Natural killer cell treated with Interleukin-12 subunit alpha and Interleukin-12 subunit beta and Interleukin-15 and Interleukin-18, amount 100 ng/mL, for 72 hours (primary cell): ENCODE measurements at places on chromosomes 6 and 20. TPM values are rescaled to one million over a fixed set of nuclear protein-coding genes. Genes with fewer than 3 reads are reported as not detected.
A peak's percentile ranks its signal among the peaks of the same experiment; 100 is the strongest.

The STMND1 gene
- not detected for total RNA-seq

The INSM1 gene
- not detected for total RNA-seq

The LRFN2 gene
- 0.50 TPM for total RNA-seq

The PRSS16 gene
- total RNA-seq: not detected

The ALDH8A1 gene
- 3.9 TPM for total RNA-seq

The ECT2L gene
- total RNA-seq: not detected

The CCM2L gene
- not detected for total RNA-seq

The RSPO4 gene
- total RNA-seq: 0.19 TPM

The TNNC2 gene
- not detected for total RNA-seq

The HLA-DQA1 gene
- 92.0 TPM for total RNA-seq

DNA sequence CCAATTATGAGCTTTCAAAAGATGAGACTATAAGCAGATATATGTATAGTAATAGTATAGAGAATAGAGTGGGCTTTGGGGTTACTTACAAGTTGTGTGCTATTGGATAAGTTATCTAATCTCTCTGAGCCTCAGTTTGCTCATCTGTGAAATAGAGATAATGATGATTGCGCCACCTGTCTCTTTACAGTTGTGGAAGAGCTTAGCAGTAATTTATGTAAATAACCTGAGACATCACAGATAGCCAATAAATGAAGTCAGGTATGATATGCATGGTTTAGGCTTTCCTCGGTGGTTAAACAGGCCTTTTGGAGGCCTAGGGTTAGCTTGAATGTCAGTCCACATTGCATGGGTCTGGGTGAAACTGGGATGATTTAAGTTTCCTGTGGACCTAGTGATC lies 29.8 kb upstream of the SCUBE3 start:
- no peak for DNase-seq

DNA sequence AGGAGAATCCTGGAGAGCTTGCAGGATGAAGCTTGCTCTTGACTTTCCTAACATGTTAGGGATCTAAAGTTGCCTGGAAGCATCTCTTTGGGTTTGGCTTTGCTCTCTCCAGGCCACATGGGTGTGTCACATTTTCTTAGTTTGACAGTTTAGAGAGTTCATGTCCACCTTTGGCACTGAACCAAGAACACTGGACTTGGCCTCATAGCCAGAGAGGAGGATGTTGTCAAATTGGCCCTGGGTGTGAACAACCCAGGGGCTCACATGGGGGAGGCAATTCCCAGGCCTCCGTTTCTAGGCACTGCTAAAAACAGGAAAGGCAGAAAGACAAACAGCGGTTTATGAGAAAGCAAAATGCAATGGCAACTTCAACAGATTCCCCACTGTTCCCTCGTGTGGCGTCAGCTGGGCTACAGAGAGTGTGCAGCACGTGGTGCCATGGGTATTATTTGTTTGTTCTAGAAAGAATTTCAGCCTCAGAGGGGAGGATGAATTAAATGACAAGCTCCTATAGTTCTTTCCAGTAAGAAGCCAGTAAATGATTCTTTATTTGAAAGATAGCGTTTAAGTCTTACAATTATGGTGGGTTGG lies 93.9 kb downstream of the CLIC5 start:
- no peak for DNase-seq

- no peak for DNase-seq
These were observed 368.8 kb downstream of the ESR1 start for GRCh38 chr6:152176268-152176667.

GRCh38 chr20:433300-433975 lies 25.3 kb downstream of the RBCK1 start:
- peak; percentile 86 for DNase-seq

DNA sequence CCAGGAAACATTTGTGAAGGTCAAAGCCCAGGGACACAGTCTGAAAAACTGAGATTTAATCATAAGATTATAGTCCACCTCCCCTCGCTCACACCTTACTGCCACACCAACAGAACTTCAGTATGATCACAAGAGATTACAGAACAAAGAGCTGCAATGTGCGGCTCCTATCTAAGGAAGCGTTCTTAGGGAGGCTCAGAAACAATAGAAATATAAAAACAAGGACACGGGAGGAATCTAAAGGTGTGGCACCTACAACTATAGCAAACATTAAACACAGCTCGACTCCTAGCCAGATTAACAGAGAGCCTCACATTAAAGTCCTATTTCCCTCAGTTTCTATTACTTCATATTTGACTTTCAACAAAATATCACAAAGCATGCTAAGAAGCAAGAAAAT lies 40.4 kb upstream of the THEMIS start:
- no peak for DNase-seq

- peak; percentile 83 for DNase-seq
These were observed 40.4 kb downstream of the IRF4 start for GRCh38 chr6:431986-432385.

DNA sequence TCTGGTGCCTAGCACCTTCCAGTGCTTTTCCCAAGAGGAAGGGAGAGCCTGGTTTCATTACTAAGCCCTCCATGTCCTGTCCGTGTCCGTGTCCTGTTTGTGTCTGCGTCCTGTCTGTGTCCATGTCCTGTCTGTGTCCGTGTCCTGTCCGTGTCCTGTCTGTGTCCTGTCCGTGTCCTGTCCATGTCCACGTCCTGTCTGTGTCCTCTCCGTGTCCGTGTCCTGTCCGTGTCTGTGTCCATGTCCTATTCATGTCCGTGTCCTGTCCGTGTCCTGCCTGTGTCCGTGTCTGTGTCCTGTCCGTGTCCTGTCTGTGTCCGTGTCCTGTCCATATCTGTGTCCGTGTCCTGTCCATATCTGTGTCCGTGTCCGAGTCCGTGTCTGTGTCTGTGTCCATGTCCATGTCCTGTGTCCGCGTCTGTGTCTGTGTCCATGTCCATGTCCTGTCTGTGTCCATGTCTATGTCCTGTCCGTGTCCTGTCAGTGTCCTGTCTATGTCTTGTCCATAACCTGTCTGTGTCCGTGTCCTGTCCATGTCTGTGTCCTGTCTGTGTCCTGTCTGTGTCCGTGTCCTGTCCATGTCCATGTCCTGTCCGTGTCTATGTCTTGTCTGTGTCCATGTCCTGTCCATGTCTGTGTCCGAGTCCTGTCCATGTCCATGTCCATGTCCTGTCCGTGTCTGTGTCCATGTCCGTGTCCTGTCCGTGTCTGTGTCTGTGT lies 54.4 kb upstream of the BHLHE23 start:
- DNase-seq: peak; percentile 42

DNA sequence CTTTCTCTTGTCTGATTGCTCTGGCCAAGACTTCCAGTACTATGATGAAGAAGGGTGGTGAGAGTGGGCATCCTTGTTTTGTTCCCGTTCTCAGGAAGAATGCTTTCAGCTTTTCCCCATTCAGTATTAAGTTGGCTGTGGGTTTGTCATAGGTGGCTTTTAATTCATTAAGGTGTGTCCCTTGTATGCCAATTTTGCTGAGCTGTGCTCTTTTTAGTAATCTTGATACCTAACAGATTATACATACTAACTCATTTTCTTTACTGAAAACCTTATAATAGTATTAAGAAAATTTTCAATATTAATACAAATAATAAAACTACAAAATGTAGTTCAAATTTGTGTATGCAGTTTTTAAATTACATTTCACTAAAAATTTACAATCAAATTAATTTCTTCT lies 379.6 kb upstream of the PLCB4 start:
- DNase-seq: no peak

- no peak for DNase-seq
These were observed 50.3 kb downstream of the ANKRD6 start for GRCh38 chr6:89483111-89483720.

GRCh38 chr6:40760887-40761286 lies 173.7 kb upstream of the LRFN2 start:
- no peak for DNase-seq

DNA sequence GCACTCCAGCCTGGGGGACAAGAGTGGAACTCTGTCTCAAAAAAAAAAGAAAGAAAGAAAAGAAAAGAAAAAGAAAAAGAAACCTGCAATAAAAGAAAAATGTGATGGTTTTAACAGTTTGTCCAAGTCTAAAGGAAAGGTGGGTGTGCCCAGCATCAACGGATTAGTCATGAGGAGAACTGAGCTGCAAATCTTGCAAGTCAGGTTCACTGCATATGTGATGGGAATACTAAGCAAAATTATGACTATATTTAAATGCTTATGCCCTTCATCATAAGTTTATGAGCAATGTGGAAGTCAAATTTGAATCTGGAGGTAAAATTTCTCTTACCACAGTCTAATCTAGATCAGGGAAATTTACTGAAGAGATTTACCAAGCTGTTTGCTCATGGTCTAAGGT lies 13.1 kb upstream of the CDK19 start:
- DNase-seq: no peak

DNA sequence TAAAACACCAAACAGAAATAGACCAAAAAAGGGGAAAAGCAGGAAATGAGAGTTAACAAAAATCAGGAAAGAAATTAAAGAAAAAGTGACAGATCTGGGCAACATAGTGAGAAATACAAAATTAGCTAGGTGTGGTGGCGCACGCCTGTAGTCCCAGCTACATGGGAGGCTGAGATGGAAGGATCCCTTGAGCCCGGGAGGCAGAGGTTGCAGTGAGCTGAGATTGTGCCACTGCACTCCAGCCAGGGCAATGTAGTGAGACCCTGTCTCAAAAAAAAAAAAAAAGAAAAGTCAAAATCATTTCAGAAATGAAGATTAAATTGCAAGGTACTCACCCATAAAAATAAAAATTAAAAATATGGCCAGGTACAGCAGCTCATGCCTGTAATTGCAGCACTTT lies 13.0 kb upstream of the GRM4 start:
- DNase-seq: no peak

GRCh38 chr6:44538807-44539201 lies 151.3 kb downstream of the CDC5L start:
- DNase-seq: no peak

DNA sequence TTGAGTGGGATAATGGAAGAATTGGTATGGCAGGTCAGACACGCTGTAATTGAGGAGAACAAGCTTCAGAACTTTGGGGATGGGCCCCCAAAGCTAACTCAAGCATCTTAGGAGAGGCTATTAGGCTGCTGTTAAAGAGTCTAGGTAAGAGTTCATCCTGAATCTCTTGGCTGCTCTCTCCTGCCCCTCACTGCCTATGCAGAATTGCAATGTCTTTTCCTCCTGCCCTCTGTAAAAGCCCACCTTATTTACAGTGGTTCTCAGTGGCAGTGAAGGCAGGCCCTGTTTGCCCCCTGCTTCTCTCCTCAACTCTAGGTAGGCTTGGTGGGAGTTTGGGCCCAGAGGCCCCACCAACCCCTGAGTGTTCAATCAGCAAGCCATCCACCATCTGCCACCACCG lies 55.0 kb downstream of the LYRM2 start:
- no peak for DNase-seq

GRCh38 chr6:19664878-19665612 lies 172.1 kb upstream of the ID4 start:
- no peak for DNase-seq
